ENCODE measurements at places on chromosomes 7 and 10.
A peak's percentile ranks its signal among the peaks of the same experiment; 100 is the strongest.

- no peak for DNase-seq
Measured at GRCh38 chr10:55398497-55398882, 597.5 kb upstream of the PCDH15 start.

DNA sequence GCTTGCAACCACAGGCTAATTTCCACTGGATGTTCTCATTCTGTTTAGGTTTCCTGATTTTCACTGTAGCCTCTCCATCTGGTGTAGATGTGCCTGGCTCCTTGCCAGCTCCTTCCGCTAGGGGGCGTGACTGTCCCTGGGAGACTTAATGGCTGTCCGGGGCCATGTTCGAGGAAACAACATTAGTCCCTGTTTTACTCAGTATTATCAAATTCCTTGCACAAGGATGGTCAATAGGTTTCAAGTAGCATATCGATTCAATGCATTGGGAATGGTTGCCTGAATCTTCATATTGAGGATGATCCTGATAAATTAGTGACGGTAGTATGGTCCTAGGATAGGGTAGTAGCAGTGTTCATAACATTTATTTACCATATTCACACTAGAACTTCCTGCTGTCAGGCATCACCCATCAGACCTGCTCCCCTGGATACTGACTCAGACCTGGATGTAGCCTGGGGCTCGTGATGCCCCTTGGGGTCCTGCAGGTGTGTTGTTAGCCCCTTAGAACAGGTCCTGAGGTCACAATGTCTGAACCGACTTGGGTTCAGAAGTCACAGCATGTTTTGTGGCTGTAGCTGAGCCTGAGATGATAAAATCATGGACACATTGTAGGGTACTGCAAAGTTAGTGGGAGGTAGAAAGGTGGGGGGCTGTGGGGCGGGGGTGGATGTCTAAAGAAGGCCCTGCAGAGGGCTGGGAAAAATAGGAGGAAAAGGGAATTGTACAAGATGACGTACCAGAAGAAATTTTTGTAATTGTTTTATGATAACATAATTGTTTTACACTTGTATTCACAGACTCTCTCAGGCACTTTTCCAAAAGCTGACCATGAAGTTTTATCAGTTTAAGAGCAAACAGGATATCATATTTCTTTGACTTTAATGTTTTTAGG, 8.9 kb upstream of the EXOC6 start:
- DNase-seq = peak; percentile 18

- no peak for DNase-seq
Measured at GRCh38 chr10:3877211-3878000, 92.4 kb upstream of the KLF6 start.

DNA sequence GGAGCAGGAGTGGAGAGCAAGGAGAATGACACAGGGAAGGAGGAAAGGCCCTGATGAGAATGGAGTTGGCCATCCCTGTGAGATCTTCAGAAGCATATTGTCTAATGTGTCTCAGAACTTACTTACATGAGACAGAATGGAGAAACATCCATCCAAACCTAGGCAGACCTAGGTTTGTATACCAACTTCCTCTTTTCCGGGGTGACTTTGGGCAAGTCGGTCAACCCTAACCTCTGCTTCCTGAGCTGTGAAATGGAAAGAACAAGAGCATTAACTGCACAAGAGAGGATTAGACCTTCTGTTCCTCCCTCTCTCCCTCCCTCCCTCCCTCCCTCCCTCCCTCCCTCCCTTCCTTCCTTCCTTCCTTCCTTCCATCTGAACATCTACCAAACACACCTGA, 4.5 kb downstream of the GHRHR start:
- no peak for DNase-seq

DNA sequence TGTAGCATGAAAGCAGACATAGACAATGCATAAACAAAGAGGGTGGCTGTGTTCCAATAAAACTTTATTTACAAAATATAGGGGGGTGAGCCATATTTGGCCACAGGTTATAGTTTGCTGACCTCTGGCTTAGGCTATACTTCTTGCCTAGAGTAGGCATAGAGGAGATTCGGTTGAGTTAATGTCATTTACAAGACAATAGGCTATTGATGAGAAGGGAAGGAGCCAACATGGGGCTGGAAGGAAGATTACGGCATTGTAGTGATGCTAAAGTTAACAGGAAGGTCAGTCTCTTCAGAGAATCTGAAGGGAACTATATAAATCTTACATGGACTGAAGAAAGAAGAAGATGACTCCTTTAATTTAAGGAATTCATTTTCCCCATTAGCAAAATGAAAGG, 463.5 kb downstream of the HTR7 start:
- no peak for DNase-seq

DNA sequence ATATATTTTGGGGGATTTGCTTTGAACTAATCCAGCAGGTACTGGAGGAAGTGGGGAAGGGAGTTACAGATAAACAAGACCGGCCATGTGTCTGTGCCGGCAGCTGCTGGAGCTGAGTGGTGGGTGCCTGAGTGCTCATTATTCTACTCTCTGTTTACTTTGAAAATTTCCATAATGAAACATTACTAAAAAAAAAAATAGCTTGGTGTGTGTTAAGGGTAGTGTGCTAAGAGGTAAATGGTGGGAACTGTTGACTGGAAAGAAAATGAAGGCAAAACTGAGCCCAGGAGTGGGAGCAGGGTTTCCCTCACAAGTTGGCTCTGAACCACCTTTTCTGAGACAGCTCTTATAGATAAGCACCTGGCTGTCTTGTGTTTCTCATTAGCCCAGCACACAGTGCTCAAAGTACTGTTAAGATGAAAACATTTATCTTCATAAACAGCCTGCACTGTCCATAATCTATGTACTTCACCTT, 50.6 kb downstream of the PARD3 start:
- no peak for DNase-seq

GRCh38 chr7:31850601-31851000, 163.6 kb downstream of the PPP1R17 start:
- DNase-seq = no peak

GRCh38 chr10:113060201-113061053, 110.4 kb downstream of the TCF7L2 start:
- no peak for DNase-seq

- no peak for DNase-seq
Measured at GRCh38 chr10:46223064-46223480, 63.7 kb upstream of the ANTXRL start.

DNA sequence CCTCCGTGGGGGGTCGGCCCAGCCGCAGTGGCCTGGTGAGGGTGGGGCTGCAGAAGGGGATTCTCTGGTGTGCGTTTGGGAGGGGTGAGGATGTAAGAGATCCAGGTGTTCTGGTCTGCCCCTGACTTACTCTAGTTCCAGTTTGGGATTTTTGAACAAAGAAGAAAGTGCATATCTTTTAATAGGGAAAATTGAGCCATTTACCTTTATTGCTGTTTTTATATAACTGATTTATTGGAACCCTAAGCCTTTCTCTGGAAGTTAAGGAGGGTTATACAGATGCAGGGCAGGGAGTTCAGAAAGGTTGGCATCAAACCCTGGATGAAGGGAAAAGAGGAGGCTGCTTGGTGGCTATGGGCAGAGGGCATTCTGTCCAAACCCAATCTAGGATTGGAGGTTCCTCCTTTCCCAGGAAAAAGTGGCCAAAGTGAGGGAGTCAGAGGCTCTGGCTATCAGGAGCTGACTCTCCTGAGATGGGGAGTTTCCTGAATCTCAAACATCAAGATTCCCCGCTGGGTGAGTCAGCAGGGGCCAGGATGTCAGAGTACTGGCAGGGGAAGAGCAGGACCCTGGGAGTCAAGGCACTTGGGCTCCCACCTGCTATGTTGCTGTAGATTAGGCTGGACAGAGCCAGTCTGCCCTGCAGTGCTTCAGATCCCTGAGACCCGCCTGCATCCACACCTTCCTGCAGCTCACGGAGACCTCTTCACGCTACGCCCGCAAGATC, 67.5 kb downstream of the CLIP2 start:
- DNase-seq = no peak

DNA sequence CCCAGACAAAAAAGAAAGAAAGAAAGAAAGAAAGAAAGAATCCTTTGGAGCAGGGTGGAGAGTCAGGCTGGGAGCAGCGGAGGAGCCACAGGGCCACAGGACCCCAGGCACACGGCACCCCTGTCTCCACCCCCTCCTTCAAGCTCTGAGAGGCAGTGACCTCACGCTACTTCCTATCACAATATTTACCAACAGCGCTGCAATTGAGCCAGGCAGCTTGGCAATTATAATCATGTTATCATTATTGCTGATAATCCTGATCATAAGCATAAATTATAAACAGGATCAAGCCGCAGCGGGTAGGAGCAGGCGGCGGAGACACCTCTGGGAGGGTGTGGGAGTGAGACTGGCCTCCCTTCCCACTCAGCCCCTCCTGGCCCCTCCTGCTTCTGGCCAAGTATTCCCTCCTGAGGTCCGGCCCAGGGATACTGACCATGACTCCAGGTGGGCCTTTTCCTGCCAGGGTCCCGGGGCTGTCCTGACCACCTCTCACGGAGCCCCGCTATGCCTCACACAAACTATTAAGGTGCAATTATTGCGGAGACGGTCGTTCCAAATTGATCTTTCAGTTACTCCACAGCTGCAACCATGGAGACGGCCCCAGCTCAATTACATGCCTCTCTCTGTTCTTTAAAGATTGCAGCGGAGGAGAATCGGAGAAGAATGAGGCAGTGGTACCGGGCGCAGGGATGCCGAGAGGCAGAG, 10.0 kb upstream of the GTF2IRD1 start:
- no peak for DNase-seq

GRCh38 chr7:12594122-12594897, 23.8 kb downstream of the SCIN start:
- DNase-seq = no peak

- no peak for DNase-seq
Measured at GRCh38 chr10:61332581-61332980, 120.6 kb downstream of the TMEM26 start.

DNA sequence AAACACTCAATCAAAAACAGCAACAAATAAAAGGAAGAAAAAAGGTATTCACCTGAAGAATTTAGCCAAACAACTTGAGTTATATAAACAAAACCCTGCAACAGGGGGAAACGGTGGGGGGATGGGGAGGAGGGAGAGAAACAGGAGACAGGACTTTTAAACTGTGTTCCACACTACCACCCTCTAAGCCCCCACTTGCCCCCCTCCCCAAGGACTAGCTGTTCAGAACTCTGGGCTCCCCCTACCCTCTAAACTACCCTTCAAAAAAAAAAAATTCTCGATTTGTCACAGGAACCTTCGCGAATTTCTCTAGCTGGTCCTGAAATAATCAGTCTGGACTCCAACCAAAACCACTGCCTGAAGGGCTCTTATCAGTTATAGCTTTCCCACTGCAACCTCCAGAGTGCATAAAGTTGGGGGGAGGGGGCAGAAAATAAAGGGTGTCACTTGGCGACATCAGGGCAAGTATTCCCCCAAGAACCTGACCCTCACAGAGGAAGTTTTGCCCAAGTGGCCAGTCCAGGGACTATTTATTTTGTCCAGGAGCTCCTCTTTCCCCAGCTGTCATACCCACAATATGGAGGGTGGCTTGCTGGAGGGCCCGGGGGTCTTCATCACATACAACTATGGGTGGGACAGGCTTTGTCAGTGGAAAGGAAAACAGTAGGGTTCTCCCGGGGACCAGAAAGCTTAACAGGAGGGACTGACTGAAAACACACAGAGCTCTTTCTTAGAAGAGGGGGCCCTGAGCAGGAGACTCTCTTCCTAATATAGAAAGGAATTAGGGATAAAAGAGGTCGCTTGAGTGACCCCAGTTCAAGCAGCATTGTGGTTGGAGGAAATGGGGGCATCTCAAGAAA, 1.3 kb downstream of the UBE2H start:
- DNase-seq = no peak

- no peak for DNase-seq
Measured at GRCh38 chr7:155840262-155840885, 28.1 kb upstream of the SHH start.

- no peak for DNase-seq
Measured at GRCh38 chr10:57188846-57189245, 827.8 kb upstream of the ZWINT start.

GRCh38 chr7:96093435-96093834, 228.5 kb downstream of the SLC25A13 start:
- peak; percentile 43 for DNase-seq

- no peak for DNase-seq
Measured at GRCh38 chr10:23263441-23264164, 71.5 kb downstream of the PTF1A start.

DNA sequence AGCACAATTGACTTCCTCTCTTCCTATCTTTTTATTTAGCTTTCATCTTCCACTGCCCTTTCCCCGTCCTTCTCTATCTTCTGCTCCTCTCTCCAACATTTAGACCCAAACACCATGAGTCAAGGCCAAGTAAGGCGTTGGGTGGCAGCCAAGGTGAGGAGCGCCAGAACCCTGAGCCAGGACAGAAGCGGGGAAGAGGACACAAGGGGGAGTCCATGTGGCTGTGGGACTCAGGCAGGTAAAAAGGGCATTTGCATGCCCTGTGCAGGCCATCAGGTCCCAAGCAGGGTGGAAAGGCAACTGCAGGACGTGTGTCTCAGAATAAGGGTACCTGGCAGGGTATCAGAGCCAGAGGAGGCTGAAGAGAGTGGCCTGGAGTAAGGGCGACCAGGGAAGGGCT, 192.4 kb upstream of the PFKP start:
- DNase-seq = no peak

DNA sequence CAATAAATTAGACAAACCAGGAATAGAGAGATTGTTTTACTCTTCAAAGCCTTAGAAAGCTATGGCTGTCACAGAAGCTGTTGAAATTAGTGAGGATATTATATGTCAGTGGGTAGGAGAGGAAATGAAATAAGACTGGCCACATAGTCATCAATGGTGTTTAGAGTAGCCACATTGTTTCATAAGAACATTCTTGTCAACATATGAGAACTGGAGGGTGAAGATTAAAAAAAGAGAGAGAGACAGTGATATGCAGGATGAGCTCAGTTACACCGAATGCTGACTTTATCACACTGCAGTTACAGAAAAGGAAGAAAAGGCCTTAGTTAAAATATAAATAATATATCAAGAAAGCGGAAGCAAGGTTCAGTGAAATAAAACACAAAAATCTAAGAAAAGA, 412.0 kb downstream of the CNTNAP2 start:
- DNase-seq = no peak

- DNase-seq = no peak
Measured at GRCh38 chr7:128887169-128888038, 23.1 kb downstream of the KCP start.

GRCh38 chr7:69717221-69717620, 118.9 kb downstream of the AUTS2 start:
- no peak for DNase-seq

DNA sequence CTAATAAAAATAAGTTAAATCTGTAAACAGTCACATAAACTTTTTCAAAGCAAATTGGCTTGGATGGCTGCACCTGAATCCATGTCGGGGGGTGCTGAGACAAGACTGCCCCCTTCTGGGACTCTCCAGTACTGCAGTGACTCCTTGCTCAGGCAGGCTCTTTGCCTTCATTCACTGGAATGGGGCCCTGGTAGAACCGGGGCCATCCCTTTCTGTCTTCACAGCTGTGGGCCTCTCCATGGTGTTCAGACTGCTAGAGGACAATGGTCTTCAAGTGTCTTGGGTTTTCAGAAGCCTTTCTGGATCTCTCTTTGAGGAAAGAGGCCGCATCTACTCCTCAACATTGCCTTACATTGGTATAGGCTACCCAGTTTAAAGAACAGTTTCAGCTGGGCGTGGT, 16.1 kb upstream of the IMPDH1 start:
- no peak for DNase-seq

Measured in AG09319 (cell line).